ENCODE measurements at places on chromosomes 1 and 21.
A peak's percentile ranks its signal among the peaks of the same experiment; 100 is the strongest.

- no peak for DNase-seq
Observed at GRCh38 chr1:42679364-42679983, 2.7 kb upstream of the YBX1 start.

GRCh38 chr1:24536391-24536840 lies 19.5 kb upstream of the NCMAP start:
- peak; percentile 54 for DNase-seq

GRCh38 chr1:26913754-26914619 lies at the start of gene NR0B2:
Gene NR0B2 (minus strand): TSS chr1:26913975. CDS start chr1:26913940, 35 bp downstream.
- DNase-seq = no peak

GRCh38 chr1:108634521-108634920 lies 26.4 kb downstream of the HENMT1 start:
- no peak for DNase-seq

- DNase-seq = no peak
Observed at GRCh38 chr1:31122101-31122735, 56.7 kb upstream of the PUM1 start.

DNA sequence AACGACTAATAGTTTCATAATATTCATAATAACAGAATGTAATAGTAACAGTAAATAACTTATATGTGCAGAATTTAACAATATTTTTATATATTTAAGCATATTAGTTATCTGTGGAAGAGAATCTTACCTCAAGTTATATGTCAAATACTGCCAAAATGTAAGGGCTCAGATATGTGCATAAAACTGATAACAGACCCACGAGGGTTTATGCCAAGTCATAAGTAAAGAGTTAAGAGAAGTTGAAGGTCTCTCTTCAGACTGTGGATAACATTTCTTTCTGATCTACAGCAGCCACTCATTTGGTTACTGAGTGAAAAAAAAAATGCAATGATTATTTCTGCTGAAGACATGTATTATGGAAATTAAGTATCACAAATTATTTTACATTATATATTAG lies 1167.8 kb upstream of the NCAM2 start:
- no peak for DNase-seq

- DNase-seq = no peak
Observed at GRCh38 chr1:33132549-33132948, 49.3 kb downstream of the TRIM62 start.

DNA sequence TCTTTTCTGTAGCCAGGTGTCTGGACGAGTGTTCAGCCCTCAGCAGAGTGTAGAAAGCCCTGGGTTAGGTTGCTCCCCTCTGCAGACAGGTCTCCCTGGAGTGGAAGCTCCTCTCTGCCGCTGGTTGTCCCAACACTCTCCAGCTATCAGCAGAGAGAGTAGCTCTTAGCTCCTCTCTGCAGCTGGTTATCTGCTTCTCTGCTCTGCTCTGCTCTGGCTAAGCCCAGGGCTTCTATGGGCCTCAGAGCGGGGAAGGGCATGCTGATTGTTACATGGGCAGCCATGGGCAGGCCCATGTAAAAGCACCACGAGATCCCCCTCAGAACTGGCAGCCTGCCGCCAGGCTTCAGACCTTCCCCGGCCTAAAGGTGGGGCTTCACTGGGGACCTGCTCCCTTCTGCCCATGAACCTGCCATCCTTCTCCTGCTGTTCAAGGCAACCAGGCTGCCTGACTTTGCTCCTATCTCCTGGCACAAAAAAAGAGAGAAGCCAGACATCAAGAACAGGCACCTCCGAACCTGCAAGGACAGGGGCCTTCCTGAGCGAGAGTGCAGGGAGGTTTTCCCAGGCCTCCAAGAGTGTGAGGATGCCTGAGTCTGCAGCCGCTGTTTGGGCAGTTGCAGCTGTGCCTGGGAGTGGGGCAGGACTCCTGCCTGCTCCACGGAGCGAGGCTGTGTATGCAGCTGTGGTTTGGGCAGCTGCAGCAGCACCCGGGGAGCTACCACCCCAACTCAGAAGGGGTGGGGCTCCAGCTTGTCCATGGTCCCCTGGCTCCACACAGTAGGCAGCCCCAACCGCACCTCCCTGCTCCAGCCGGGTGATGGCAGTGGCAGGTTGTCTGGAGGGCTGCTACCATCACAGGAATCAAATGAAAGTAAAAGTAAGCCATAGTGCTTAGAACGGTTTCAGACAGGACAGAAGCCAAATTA lies 973.7 kb downstream of the LTN1 start:
- DNase-seq = no peak

DNA sequence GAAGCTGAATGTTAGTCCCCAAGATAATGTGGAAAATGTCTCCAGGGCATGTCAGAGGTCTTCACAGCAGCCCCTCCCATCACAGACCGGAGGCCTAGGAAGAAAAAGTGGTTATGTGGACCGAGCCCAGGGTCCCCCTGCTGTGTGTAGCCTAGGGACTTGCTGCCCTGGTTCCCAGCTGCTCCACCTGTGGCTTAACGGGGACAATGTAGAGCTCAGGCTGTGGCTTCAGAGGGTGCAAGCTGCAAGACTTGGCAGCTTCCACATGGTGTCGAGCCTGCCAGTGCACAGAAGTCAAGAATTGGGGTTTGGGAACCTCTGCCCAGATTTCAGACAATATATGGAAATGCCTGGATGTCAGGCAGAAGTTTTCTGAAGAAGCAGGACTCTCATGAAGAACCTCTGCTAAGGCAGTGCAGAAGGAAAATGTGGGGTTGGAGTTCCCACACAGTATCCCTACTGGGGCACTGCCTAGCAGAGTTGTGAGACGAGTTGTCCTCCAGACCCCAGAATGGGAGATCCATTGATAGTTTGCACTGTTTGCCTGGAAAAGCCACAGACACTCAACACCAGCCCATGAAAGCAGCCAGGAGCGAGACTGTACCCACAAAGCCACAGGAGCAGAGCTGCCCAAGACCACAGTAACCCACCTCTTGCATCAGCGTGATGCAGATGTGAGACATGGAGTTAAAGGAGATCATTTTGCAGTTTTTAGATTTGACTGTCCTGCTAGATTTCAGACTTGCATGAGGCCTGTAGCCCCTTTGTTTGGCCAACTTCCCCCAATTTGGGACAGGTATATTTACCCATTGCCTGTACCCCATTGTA lies 204.9 kb downstream of the MRPL39 start:
- DNase-seq = no peak

DNA sequence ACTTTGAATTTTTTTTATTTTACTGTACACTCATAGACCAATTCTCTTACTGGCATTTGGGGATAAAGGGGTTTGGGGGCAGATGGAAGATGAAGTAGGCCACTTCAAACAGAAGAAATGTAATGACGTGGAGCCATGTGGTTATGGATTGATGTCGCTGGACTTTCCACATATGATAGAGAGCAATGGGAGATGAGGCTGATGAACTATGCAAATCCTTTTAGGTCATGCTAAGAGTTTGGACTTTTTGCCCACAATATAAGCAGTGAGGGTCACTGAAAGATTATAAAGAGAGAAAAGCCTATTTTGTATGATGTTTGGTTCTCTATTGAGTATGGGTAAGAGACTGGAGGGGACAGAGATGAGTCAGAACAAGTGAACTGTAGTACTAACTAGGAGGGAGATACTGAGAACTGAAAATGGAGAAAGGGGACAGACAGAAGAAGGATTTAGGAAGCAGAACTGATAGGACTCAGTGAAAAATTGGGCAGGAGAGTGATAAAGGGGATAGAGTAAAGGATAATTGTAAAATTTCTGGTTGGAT lies 9.2 kb downstream of the C1orf21 start:
- no peak for DNase-seq

GRCh38 chr1:214847071-214847810 lies 235.3 kb upstream of the KCNK2 start:
- no peak for DNase-seq

DNA sequence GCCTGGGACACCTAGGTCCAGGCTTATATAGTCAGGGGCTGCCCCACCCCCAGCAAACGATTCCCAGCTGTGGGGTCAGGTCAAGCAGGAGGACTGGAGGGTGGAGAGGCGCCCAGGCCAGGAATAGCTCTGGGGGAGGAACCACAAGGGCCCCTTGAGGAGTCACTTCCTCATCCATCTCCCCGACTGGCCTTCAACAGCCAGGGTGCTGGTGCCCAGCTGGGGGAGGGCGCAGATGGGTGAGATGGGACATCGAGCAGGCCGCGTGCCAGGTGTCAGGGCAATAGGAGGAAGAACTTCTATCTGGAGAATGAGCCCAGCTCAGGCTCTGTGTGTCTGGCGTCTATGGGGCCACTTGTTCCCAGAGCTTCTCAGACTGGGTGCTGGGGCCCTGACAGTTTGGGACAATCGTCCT lies 208 bp upstream of the MYBPH start:
- DNase-seq = no peak

DNA sequence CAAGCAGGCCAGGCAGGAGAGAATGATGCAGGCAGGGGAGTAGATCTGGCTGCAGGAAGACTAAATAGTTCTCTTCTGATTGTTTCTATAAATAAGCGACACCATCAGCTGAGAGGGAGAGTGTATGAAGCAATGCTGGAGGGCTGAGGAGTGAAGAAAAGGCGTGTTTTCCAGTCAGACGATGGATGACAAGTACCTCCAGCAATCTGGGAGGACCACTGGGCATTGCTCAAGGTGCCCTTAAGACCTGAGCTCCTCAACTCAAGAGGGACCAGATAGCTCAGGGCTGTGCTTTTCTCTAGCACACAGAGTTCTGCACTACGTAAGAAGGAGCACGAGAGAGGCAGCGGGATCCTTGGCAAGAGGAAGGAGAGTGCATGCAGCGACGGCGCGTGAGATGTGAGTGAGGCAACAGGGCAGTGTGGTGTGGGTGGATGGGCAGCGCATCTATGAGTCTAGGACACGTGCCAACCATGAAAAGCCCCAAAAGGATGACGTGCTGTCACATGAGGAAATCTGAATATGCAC lies 36.0 kb downstream of the PABPC4 start:
- no peak for DNase-seq

GRCh38 chr21:24850121-24850520 lies 757.2 kb downstream of the MRPL39 start:
- DNase-seq = no peak

- DNase-seq = no peak
Observed at GRCh38 chr1:21319447-21320407, 29.5 kb upstream of the ECE1 start.

- DNase-seq = no peak
Observed at GRCh38 chr1:236142253-236143103, at the start of gene GPR137B. Gene GPR137B (plus strand): TSS chr1:236142539. CDS start chr1:236142623, 84 bp downstream.

GRCh38 chr1:205339717-205340116 lies 17.0 kb downstream of the KLHDC8A start:
- no peak for DNase-seq

- DNase-seq = peak; percentile 2
Observed at GRCh38 chr1:99766378-99766800, at the start of gene FRRS1. Gene FRRS1 (minus strand): TSS chr1:99766635. CDS start chr1:99748768, 17,867 bp downstream.

GRCh38 chr1:156804572-156805243 lies 11.9 kb downstream of the SH2D2A start:
- no peak for DNase-seq

GRCh38 chr1:81607086-81607485 lies 193.6 kb upstream of the ADGRL2 start:
- DNase-seq = no peak

- no peak for DNase-seq
Observed at GRCh38 chr1:16244650-16245285, 7.8 kb upstream of the CPLANE2 start.

- DNase-seq = no peak
Observed at GRCh38 chr1:185534801-185535200, 199.4 kb upstream of the HMCN1 start.

GRCh38 chr1:8701794-8702471 lies 115.5 kb downstream of the RERE start:
- DNase-seq = no peak

GRCh38 chr21:42666023-42666747 lies 12.8 kb downstream of the PDE9A start:
- no peak for DNase-seq

DNA sequence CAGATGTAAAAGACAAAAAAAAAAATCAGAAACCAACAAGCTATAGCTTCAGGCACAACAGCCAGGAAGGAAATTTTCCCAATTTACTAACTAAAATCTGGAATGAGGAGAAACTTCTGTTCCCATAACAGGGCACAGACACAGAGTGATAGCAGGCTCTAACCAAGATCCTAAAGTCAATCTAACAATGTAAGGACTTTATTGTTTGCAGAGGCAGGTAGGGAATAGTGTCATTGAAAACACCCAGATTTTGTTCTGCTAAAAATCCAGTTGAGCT lies 166.6 kb upstream of the ATP1B1 start:
- no peak for DNase-seq

GRCh38 chr1:228136901-228137300 lies 3.2 kb upstream of the GUK1 start:
- no peak for DNase-seq

- DNase-seq = no peak
Observed at GRCh38 chr1:47924270-47925048, 72.7 kb downstream of the TRABD2B start.

DNA sequence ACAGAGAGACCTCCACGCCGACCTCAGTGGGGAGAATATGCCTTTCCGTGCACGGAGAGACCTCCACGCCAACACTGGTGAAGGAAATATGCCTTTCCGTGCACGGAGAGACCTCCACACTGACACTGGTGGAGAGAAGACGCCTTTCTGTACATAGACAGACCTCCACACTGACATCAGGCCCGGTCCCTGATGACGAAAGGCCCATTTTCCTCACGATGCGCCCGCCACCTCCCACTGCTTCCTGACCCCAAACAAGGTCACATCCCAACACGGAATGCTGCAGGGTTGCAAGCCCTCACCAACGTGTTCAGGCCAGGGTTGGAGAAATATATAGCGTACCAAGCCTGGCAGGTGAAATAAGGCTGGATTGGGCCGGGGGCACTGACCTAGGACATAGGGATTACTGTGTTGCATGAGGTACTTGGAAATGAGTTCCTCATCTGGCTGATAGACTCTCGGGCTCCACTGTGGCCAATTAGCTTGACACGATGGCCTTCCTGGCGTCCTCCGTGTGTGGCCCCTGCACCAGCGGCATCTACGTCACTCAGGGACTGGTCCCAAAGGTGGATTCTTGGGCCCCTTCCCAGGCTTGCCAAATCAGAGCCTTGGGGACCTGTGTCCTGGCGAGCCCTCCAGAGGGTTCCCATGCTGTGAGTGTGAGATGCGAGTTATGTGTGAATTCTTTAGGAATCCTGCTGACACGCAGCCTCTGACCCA lies 16.5 kb upstream of the SUMO3 start:
- no peak for DNase-seq
